Ammon's horn (tissue), 1 donor: ENCODE measurements at places on chromosomes 7 and 10.

DNA sequence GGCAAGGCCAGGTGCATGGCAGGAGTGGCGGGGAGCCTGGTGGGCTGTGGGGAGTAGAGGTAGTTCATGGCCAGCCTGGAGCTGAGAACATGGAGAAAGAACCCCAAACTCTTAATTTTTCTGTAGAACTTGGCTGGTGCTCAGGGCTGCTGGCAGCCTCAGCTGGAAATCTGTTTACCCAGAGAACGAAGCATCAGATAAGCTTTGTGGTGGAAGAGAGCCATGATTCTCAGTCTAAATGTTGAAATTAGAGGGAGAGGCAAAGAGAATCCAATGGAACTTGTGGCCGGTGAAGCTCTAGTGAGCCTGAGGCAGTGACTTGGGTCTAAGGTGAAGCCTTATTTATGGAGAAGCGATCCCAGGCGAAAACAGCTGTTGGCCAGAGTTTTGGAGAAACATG, 126.4 kb downstream of the CCDC3 start:
- DNase-seq = peak; percentile 41

GRCh38 chr7:90897961-90898469, 301.9 kb downstream of the CDK14 start:
- DNase-seq = no peak

- DNase-seq = no peak
Observed at GRCh38 chr7:121530227-121531174, 134.4 kb upstream of the FAM3C start.

GRCh38 chr7:87223666-87224065, 4.1 kb upstream of the TMEM243 start:
- no peak for DNase-seq

DNA sequence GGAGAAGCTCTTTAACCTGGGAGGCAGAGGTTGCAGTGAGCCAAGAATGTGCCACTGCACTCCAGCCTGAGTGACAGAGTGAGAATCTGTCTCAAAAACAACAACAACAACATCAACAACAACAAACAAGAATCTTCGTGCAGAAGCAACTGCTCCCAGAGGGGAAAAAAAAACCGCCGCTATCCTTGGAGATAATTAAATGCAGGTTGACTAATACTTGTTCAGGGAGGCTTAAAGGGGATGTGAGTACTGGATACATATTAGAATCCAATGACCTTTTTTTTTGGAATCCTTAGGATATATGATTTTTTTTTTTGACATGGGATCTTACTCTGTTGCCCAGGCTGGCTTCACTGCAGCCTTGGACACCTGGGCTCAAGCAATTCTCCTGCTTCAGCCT, 89.6 kb upstream of the FAM171A1 start:
- no peak for DNase-seq

DNA sequence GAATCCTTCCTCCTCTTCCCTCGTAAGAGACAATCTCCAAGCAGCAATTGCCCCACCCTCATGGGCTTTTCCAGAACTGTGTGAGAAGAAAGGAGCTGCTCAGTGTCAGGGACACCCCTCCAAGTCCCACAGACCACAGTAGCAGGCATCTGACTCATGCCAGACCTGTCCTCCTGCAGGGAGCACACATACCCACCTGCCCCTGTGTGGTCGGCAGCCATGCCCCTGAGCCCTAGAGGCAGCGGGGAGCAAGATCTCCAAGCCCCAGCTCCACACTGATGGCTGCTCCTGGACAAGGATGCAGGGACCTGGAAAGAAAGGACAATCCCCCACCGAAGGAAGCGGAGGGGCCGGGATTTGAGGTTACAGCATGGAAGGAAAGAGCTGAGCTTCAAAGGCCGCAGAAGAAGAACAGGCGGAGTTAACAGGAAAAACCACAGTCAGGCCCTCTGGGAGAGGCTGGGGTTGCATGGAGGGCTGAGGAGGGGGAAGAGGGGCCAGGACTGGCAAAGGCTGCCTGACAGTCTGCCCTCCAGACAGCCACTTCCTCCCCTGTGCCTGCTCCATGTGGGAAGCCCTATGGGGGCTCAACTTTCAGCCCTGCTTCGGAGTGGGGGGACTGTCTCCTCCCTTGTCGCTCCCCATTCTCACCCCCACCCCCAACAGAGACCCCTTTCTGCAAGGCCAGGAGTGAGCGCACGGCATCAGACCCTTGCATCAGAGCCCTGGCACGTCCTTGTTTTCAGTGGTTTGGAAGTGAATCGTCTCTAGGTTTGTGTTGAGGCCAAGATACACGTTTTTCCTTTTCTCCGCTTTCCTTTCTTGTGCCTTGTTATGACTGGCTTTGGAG, 46.8 kb downstream of the ASB13 start:
- DNase-seq = no peak

DNA sequence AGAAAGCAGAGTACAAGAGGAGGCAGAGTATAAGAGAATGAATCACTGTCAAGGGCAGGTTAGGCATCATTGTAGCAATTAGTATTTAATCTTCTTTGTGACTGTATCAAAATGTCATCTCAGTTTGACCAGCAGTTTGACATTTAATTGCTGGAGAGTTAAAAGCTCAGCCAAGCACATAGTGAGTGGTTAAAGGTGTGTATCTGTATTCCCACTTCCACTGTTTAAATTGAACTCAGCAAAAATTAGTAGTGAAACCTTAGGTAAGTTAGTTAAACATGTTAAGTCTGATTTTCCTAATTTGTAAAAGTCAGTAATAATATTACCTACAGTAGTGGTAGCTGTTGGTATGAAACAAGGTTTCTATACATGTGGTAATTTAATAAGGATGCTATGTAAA, 296.4 kb upstream of the MBL2 start:
- no peak for DNase-seq

DNA sequence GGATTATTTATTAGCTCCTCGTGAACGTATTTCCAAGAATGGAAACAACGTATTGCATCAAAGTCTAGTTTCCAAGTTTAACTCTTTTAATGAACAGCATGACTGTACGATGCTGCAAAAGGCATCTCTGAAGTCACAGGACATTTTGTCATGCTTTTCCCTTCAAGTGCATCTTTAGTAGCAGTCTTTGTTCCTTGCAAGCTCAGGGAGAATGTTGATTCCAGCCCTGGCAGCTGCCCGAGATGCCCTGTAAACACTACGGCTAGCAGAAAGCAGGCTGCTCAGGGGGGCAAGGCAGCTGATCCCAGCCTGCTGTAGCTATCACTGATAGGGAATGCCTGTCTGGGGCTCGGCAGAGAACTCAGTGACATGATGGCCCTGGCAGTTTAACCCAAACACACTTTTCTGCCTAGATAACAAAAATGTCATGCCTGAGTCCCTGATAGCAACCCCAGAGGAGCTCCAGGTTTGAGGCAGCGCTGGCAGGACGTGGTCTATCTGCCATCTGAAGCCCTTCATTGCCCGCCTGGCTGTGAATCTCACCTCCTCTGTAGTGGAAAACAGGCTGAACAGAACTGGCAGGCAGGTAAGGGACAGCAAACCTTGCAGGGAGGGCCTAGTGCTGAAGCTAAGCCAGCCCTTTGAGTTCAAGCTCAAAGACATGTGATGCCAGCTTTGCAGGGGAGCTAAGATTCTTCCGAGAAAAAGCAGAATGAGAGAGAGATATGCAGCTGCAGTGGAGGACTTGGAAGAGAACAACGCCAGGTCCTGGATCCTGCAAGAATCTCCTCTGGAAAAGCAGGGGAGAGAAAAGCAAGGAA, 264.6 kb downstream of the SNX10 start:
- DNase-seq = no peak

GRCh38 chr7:75687246-75688088, 51.3 kb downstream of the HIP1 start:
- DNase-seq = peak; percentile 6

DNA sequence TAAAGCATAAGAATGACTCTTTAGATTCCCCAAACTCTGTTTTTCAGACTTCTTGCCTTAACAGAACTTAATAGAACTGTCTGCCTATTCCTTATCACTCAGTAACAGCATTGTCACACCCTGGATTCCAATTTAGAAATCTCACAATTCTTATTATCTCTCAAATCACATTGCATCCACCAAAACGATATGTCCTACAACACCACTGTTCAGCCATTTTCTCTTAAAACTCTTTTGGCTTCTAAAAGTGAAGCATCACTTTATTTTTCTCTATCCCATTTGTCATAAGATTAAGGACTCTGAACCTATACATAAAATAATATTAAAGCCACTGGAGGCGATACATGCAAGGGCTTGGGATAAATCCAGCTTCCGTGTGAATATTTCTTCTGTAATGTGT, 1.2 kb upstream of the CPED1 start:
- DNase-seq = no peak

GRCh38 chr10:124992462-124993344, 50.8 kb downstream of the ZRANB1 start:
- peak; percentile 89 for DNase-seq
